ENCODE measurements at places on chromosomes 5 and 9.

DNA sequence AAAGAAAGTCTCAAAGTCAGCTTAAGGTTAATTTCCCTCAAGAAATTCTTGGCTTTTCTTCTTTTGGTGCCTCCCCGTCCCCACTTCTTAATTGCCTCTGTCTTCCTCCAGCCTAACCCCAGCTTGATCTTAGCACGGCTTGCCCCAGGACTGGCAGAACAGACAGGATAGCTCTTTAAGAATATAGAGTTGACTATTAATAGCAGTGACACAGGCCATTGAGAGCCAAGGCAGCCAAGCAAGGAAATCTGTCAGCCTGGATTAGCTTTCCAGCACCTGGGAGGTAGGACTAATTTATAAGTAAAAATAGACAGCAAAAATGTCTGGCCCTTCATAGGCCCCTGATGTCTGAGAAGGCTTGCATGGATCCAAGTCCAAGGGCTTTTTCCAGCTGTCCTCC, 384.6 kb upstream of the SLC30A5 start:
- peak; percentile 61 for DNase-seq

- DNase-seq: no peak
Measured at GRCh38 chr9:81902196-81902595, 26.0 kb upstream of the SPATA31D4 start.

GRCh38 chr9:108363311-108363710, 492.5 kb downstream of the ACTL7B start:
- DNase-seq: no peak

- no peak for DNase-seq
Measured at GRCh38 chr9:127262602-127263001, 2.0 kb upstream of the GARNL3 start.

DNA sequence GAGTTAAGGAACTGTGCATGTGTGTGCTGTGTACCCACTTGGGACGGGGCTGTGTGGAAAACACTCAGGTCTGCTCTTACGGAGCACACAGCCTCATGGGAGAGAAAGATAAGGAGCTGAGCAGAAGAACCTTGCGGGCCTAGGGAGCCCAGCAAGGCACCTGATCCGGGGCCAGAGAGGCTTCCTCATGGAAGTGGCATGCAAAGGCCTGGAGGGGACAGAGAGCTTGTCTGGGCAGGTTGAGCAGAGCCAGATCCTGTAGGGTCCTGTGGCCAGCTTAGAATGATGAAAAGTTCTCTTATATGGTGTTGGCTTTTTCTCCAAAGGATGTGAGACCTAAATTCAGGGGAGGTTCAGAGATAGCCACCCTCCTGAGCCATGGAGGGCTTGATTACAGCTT, 45.2 kb downstream of the NEK6 start:
- DNase-seq: no peak

GRCh38 chr5:132479111-132479951, 11.2 kb downstream of the IRF1 start:
- DNase-seq: no peak

GRCh38 chr9:109035684-109036423, 22.6 kb upstream of the CTNNAL1 start:
- DNase-seq: no peak
